ENCODE measurements at places on chromosomes 5 and 9.

DNA sequence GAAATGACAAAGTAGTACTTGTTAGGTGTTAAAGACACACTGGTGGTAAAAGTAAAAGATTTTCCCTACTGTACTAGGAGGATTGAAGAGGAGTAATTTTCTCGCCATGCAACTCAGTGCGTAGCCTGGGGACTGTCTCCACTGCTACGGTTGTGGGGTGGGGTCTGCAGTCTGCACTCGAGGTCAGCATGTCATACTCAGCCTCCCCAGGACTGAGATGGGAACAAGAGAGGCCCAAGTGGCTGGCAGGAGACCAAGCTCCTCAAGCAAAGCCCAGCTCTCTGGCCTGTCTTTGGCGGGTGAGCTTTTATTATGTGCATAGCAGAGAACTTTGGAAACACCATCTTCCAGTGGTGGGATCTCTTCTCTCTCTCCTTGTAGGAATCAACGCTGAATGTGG lies 10.4 kb downstream of the NHP2 start:
- DNase-seq, result no peak

DNA sequence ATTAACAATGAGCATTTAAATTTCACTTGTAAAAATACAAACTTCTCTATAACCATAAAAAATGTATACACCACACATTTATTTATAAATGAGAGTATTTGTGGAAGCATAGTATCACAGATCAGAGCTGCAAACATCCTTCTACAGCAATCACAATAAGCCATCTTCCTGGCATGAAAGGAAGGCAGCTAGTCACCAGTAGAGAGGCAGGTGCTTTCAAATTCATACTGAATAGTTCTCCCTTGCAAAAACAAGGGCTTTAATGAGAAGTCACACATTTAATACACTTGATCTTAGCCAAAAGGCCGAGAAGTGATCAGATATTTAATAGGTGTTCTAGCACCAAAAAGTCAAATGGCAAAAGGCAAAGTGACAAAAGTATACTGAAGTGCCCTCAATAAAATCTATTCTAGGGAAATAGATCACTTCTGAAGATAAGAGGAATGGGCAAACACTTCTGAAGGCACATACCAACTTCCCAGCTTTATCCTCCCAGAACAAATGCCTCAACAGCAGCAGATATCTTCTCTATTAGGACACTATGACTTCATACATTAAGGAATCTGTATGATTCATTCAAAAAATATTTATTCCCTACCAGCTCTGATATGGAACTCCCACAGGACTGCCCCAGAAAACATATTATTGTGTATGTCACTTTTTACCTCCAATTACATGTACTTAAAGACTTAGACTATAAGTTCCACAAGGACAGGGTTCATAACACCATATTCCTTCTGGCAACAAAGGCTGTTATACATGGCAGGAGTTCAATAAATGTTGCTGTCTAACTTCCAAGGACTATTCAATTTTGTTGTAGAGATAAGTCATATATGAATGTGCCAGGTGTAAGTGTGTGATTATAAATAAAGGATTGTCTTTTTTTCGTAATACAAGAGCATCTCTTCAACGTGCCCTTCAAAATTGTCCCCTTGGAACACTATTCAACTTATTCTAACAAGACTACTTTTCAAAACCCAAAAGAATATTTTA lies 31.7 kb downstream of the MAPKAP1 start:
- peak; percentile 51 for DNase-seq

GRCh38 chr5:123873846-123874245 lies 361.9 kb downstream of the CSNK1G3 start:
- DNase-seq, result no peak

DNA sequence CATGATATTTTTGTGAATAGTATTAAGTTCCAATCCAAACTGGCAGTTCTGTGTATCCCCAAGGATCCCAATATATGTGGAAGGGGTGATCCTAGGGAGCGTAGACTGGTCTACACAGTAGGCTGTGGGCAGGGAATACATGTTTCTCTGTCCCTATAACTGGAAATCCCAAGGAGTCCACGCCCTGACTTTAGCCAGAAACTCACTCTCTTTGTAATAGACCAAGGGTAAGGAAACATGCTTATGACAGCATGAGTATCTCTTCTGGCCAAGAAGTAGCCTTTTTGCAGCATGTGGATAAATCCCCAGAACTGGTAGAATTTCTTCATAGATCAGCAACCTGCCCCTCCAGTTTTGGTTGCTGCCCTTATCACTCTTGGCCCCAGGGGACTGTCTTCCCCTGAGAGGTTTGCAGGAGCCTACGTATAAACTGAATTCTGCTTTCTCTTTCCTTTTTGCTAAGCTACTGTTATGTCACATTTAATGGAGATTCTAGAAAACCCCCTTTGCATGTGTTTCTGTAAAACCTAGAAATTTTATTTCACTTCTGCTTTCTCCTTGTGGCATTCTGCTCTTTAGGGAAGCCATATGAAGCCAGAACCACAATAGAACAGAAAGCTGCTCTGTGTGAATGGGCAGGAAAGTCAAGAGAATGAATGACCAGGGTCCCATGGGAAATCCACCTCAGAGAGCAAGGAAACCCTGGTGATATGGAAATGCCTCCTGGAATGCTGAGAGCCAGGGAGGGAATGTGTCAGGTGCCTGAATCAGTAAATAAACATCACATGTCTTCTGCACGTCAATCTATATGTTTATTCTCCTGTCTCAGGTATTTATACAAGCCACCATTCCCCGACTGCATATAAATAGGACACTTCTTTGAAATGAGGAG lies 3.5 kb downstream of the IFNA2 start:
- DNase-seq, result peak; percentile 36

- DNase-seq, result no peak
Measured at GRCh38 chr9:113511856-113512761, 48.6 kb downstream of the RGS3 start.

DNA sequence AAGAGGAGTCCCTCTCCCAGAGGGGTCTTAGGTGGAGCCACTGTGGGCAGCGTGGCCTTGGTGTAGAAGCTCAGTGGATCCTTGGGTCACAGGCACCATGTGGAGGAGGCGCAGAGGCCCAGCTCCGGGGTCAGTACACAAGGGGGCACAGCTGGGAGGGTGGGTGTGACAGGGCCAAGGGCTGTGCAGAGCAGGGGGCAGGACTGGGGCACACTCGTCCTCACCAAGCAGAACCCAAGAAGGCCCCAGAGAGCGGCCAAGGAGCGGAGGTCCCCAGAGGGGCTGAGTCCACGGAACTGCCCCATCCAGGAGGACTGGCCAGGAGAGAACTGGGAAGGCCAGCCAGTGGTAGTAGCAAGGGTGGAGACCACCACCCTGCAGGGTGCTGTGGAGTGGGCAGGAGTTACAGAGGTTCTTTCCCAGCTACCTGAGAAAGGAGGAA lies 2.5 kb upstream of the LPCAT1 start:
- no peak for DNase-seq

- no peak for DNase-seq
Measured at GRCh38 chr9:8653111-8653510, 853.5 kb upstream of the DMAC1 start.

GRCh38 chr5:87570366-87570765 lies 157.6 kb upstream of the CCNH start:
- DNase-seq, result no peak

GRCh38 chr9:90616806-90617205 lies 25.8 kb downstream of the DIRAS2 start:
- no peak for DNase-seq

DNA sequence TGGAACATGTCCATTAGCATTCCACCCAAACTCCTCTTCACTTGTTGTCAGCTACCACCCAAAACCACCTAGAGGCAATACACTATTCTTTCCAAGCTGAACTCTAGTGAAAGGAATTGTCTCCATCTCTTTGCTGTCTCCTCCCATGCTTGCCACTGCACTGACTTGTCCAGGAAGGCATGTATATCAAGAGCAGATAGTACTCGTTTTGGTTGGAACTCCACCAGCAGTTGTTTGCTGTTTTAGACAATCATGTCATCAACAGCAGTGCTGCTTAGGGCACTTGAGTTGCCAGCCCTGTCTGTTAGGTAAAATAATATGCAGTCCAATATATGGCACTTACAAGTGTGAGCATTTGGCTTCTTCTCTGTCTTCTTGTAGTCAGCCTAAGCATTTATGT lies 80.0 kb upstream of the SAP30L start:
- DNase-seq, result peak; percentile 32

- DNase-seq, result no peak
Measured at GRCh38 chr5:80370390-80370789, 37.5 kb upstream of the ZFYVE16 start.

DNA sequence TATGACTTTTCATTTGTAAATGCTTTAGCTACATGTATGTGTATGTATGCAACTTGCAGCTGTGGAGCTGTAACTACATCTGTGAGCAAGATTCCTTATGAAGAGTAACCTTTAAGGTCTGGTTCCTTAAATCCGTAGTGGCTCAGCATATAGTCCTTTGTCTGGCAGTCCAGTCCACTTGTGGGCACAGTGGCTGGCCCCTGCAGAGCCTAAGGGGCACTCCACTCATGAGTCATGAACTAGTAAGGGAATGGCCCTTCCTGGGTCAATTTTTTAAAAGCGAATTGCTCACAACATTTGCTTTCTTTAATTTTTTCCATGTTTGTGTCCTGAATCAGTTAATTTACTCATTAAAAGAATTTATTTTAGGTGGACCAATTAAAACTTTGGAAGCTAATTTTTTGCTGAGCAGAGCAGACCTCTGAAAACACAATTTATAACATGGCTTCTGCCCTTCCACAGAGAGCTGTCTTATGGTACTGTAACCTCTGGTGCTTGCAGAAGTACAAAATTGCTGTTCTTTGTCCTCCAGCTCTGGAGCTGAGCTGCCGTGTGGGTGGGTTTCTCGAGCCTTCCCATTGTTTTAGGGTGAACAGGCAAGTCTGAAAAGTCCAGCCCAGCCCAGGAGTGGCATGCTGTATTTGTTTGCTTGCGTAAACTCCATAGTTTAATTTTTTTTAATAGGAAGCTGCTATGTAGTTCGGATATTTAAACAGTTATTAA lies 110.1 kb downstream of the MVB12B start:
- DNase-seq, result no peak

DNA sequence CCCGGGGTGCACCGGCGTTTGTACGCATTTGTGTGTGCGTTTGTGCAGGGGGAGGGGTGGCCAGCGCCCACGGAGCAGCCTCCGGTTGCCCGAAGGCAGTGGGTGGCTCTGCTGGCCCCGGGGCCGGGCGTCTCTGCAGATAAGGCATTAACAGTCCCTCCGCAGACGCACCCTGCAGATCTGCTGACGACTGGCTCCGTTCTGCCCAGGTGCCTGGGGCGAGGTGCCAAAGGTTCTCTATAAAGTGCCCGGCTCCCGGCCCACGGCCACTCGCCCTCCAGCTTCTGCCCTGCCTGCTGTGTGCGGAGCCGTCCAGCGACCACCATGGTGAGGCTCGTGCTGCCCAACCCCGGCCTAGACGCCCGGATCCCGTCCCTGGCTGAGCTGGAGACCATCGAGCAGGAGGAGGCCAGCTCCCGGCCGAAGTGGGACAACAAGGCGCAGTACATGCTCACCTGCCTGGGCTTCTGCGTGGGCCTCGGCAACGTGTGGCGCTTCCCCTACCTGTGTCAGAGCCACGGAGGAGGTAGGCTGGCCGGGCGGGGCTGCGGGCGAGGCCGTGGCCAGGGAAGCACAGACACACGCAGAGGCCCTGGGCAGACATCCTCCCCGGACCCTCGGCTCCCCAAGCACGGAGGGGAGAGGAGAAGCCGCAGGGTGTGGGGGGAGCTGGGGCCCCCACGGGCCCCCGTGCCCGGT lies at the start of gene SLC6A19:
Gene SLC6A19, plus strand, starts transcription at position 269 of the 699 bp plus-strand sequence. Its CDS starts 56 bp downstream, at position 325.
- no peak for DNase-seq

- no peak for DNase-seq
Measured at GRCh38 chr9:134971696-134972095, 54.0 kb upstream of the FCN1 start.

- DNase-seq, result no peak
Measured at GRCh38 chr5:72470826-72471225, 36.4 kb downstream of the ZNF366 start.

GRCh38 chr9:26171691-26172090 lies 493.4 kb upstream of the TUSC1 start:
- DNase-seq, result no peak

DNA sequence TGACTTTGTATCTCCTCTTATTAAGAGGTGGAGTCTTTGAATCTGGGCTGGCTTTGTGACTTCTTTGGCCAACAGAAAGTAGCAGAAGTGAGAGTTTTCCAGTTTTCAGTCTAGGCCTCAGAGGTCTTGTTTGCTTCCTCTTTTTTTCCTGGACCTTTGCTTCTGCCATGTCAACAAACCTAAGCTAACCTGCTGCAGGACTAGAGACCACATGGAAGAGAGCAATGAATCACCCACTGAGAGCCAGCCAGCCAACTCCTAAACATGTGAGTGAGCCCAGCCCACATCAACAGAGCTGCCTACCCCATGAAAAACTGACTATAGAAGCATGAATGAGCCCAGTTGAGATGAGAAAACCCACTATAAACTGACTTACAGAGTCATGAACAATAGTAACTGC lies 29.9 kb downstream of the MRPL22 start:
- DNase-seq, result peak; percentile 81

GRCh38 chr9:15332939-15333338 lies 25.9 kb upstream of the TTC39B start:
- no peak for DNase-seq

GRCh38 chr5:124238350-124238749 lies 508.1 kb downstream of the ZNF608 start:
- no peak for DNase-seq

DNA sequence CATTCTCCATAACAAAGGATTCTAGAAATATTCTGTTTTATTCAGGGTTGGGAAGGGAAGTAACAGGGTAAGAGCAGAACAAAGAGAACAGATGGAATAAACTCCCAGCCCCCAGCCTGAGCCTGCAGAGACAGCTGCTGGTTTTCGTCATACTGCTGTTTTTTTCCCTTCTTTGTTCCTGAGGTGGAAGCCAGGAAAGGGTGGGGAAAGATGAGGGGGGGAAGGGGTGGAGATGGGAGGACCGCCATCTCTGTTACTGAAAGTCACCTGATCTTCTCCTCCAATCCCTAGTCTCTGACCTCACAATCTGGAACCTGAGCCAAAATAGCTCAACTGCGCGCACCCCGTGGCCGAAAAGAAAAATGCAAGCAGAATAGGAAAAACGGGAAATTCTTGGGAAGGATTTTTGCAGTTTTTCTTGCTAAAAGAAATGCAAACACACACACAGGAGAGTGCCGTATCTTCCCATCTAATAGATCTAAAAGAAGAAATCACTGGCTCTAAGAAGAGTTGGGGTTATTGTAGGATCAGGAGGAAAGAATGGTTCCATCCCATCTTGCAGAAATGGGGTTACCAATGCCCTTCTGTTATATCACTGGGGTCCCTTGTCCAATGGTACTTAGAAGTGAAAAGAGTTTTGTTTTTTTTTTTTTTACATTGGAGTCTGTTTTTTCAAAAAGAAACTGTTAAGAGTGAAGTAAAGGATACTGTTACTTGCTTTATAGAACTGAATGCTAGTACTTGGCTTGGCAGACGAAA lies 57.9 kb downstream of the DIAPH1 start:
- DNase-seq, result peak; percentile 10

DNA sequence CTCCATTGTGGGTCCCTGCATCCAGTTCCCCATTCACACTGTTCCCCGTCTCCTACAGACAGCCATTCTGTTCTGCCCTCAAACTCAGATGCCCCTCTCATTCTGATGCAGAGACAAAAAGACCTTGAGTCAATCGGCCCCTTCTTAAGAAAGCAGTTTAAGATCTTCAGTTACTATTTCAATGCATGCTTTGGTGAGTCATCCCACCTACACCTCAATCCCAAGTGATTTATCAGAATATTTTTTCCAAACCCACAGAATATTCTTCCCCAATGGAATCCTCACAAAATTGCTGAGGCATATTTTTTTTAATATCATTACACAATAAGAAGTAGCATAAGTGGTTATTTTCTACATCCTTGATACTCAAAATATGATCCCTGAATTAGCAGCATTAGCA lies 92.4 kb upstream of the SLC1A1 start:
- no peak for DNase-seq

GRCh38 chr5:142644640-142645361 lies 41.1 kb downstream of the FGF1 start:
- DNase-seq, result no peak

Data from HepG2 (cell line).